ENCODE measurements at places on chromosomes 4 and X.
A peak's percentile ranks its signal among the peaks of the same experiment; 100 is the strongest.

DNA sequence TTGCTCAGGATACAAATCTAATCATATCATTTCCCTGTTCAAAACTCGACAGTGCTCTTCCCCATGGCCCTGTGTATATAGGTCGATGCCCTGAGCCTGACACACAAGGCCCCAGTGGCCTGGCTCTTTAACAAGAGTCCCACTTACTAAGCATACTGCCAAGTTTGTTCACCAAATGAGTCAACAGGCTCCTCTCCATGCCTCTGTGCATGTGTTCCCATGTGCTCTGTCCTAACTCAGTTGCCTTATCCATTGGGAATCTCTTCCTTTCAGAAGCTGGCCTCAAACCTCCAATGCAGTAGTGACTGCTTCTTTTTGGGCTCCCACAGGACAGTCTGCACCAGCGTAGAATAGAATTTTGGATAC is 18.9 kb upstream of the CXCR3 start:
- DNase-seq, result no peak

GRCh38 chrX:13647709-13648212 is 5.2 kb upstream of the TCEANC start:
- DNase-seq, result peak; percentile 52

- no peak for DNase-seq
Measured at GRCh38 chrX:54172455-54172854, 10.6 kb downstream of the FAM120C start.

DNA sequence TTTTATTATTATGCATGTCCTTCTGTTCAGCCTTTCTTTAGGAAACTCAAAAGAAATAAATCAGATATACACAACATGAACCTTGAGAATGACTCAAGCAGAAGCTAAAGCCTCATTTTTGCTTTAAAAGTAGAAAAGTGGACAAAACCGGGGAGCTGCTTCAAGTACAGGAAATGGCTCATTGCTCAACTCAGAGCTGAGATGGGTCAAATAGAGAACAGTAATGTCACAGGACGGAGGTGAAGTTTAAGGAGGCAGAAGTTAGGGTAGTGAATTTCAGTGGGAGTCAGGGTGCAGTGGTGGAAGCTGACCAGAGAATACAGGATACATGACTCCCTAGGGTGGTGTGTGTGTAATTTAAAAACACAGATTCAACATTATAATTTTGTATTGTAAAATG is 22.2 kb downstream of the PHKA2 start:
- no peak for DNase-seq

GRCh38 chrX:45435481-45435880 is 234.8 kb upstream of the DIPK2B start:
- DNase-seq, result no peak

DNA sequence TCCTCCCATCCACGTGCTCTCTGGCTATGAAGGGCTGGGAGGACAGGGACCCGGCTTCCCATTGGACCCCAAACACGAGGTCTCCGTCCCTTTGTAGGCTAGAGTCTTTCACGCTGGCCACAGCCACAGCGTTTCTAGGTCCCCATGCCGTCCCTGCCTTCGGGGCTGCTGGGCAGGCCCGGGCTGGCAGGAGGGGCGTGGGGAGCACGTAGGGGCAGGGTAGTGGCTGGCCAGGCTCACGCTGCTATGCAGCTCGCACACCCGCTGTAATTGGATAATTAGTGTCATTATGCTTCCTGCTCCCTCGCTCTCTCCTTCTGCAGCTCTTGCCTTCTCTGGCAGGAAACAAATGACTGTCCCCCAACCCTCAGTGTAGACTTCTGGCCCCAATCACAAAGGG is 9.8 kb downstream of the ATP2B3 start:
- no peak for DNase-seq

DNA sequence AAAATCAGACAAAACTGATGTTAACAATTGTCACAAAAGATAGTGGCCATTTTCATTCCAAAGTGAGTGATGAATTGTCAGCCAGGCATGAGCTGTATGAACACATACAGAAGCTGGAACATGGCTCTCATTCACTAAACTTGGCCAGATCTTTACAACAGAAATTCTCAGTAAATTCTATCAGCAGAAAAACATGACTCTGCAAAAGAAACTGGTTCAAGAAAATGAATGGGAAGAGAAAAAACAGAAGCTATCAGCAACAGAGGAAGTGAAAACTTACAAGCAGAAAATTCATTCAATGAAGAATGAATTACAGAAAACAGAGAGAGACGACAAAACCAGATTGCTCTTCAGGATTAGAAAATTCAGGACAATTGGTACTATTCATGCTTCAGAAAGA is 249.6 kb downstream of the COL25A1 start:
- DNase-seq, result no peak

GRCh38 chrX:101219864-101220346 is 319 bp downstream of the DRP2 start:
- no peak for DNase-seq

- no peak for DNase-seq
Measured at GRCh38 chrX:110703641-110704040, 92.0 kb downstream of the CHRDL1 start.

GRCh38 chrX:148610328-148610698 is 109.9 kb downstream of the AFF2 start:
- no peak for DNase-seq

DNA sequence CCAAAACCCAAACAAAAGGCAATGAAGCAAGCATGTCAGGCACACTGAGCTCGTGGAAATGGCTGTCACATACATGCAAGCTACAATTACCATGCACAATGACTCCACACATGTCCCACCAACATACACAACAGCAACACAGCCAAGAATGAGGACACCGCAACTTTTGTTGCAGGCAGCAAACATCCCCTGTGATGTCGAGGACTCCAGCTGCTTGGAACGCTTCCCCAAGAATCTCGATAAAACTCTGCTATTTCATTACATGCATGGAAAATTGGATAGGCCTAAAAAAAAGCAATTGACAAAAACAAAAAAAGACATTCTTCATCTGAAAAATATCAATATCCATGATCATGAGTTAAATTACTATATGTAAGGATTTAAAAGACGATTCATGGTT is 11.8 kb downstream of the ANOS1 start:
- no peak for DNase-seq

DNA sequence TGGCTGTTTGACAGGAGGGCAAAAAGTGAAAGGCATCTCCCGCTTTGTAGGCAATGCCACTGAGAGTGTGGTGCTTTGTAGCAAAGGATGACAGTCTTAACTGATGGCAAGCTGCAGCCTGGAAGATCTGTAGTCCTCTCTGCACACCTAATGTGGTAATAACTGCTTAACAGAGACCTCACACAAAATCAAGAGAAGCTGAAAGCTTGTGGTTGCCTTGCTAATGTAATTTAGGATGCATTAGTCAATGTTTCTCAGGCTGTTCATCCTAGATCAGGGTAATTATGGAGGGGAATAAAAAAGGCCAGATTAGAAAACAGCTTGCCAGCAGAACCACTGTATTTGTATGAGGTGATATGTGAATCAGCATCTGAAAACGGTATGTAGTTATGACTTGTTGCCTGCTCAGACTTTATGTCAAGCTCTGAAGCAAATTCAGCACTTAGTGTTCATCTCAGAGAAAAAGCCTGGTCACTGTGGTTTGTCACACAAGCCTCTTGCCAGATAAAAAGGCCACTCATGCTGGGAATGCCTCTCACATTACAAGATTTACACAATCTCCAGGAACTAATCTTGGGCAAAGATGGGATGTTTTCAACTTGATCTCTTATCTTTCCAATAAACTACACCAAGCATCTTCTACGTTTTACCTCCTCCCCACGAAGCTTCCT is 130.8 kb downstream of the ENOX2 start:
- DNase-seq, result no peak

DNA sequence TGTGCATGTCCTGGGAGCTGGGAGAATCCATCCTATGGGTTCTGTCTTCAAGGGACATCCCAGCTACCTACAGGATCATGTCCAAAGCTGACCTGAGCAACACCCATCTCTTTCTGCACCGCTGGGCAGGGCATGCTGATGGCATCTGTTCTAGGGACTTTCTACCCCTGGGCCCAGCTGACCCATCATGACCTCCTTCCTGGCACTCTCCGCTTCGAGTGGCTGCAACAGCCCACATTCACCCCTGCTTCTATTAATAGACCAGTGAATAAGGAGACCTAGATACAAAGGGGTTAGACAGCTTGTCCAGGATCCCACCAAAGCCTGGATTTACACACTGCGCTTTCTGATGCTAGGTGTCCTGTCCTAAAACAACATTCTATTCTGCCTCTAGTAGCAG is 44.6 kb upstream of the GPR173 start:
- no peak for DNase-seq

Data from activated T-helper 9 cell treated with anti-CD3 and anti-CD28 coated beads, Interleukin-2, amount 50 U/mL, for 16 hours (primary cell).